ENCODE measurements at places on chromosomes 12 and 14.

GRCh38 chr12:110993434-110993833 is 73.1 kb upstream of the MYL2 start:
- DNase-seq: no peak

DNA sequence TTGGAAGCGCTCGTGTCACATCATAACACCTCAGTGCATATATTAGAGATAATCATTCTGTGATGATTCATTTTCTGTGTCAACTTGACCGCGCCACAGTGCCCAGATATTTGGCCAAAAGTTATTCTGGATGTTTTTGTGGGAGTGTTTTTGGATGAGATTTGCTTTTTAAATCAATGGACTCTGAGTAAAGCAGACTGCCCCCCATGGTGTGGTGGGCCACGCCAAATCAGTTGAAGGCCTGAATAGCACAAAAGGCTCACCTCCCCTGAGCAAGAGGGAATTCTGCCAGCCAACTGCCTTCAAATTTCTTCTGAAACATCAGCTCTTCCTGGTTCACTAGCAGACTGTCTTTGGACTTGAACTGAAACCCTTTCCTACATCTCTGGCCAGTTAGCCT is 24.6 kb upstream of the MAP3K9 start:
- DNase-seq: no peak

DNA sequence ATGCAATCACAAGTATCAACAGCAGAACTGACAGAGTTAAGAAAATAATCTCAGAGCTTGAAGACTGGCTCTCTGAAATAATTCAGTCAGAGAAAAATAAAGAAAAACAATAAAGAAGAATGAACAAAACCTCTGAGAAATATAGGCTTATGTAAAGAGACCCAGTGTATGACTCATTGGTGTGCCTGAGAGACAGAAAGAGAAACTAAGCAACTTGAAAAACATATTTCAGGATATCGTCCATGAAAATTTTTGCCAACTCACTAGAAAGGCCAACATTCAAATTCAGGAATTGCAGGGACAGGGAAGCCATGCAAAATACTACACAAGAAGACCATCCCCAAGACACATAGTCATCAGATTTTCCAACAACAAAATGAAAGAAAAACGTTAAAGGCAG is 56.2 kb downstream of the APOBEC1 start:
- no peak for DNase-seq

DNA sequence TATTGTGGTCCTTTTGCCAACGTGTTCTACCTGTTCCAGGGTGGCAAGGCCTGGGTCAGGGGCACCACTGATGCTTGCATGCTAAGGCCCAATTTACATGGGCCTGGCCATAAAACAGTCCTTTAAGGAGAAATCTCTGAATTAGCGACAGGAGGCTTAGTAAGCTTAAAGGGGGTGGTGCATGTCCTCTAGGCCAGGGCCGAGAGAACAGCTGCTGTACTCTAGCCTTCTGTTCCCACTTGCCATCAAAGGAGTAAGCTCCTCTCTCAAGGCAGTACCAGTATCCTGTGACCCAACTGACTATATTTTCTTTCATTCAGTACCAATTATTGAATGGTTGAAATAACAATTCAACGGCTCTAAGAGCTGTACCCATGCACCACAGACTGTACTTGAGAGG is 67.7 kb upstream of the ZDHHC17 start:
- DNase-seq: no peak

- no peak for DNase-seq
Observed at GRCh38 chr12:104505095-104505818, 48.5 kb downstream of the CHST11 start.
